ENCODE measurements at places on chromosomes 6 and 20.

- no peak for DNase-seq
Observed at GRCh38 chr6:72873433-72873832, 251.6 kb downstream of the KCNQ5 start.

GRCh38 chr6:135439549-135439948, 58.0 kb downstream of the AHI1 start:
- DNase-seq, result no peak

DNA sequence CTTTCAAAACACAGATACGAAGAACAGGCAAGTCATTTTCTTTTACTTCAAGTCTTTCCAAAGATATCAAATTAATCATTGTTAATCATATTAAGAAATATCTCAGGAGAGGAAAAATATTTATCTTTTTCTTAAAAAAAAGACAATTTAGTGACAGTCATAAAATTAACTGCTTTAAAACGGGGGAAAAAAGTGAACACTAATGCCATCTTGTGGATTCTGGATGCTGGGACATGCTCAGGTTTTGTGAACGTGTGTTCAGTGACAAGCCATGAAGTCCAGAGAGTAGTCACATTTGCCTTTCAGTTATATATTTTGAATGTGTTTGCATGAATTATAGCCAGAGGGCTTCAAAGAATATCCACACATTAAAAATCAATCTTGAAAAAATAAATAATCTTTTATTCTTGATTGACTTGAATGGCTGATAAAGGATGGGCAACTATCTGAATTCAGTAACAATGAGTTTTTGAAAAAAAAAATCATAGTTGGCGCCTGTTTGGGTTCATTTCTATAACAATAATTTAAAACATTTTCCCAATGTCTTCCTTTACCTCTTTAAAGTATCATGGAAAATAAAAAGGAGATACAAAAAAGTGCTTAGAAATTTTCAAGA, 74.7 kb upstream of the NOX3 start:
- DNase-seq, result no peak

- DNase-seq, result no peak
Observed at GRCh38 chr6:70547313-70547712, 19.4 kb upstream of the SDHAF4 start.

GRCh38 chr6:120392941-120393340, 941.3 kb downstream of the TBC1D32 start:
- DNase-seq, result no peak

DNA sequence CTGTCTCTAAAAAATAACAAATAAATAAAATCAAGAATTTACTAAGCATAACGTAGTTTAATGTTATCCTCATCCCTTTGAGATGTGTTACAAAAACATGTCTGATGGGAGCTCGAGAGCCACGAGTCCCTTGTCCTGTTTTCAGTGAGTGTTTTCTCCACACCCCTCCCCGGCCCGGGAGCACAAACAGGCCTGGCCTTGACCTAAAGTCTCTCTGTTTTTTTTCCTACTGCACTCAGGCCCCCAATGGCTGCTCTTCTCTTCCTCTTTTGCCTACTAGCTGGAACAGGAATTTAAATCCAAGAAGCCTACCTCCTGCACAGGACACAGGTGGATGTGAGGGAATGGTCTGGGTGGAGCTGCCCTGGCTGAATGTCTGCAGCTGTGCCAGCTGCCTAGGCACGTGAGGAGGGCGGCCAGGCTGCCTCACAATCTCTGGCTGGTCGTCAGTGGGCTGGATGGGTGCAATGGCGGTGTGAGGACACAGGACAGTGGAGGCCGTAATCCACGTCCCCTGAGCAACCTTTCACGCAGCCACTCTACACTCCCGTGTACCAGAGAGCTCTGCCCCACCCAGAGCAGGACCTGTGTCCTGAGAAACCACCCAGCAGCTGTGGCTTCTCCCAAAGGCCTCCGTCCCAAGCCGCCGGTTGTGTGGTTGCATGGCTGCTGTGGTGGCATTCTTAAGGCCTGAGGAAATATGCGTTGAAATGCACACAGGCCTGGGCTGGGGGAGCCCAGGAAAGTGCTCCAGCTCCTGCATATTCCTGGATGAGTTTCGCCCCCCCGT, 117.5 kb downstream of the FAM120B start:
- DNase-seq, result no peak

DNA sequence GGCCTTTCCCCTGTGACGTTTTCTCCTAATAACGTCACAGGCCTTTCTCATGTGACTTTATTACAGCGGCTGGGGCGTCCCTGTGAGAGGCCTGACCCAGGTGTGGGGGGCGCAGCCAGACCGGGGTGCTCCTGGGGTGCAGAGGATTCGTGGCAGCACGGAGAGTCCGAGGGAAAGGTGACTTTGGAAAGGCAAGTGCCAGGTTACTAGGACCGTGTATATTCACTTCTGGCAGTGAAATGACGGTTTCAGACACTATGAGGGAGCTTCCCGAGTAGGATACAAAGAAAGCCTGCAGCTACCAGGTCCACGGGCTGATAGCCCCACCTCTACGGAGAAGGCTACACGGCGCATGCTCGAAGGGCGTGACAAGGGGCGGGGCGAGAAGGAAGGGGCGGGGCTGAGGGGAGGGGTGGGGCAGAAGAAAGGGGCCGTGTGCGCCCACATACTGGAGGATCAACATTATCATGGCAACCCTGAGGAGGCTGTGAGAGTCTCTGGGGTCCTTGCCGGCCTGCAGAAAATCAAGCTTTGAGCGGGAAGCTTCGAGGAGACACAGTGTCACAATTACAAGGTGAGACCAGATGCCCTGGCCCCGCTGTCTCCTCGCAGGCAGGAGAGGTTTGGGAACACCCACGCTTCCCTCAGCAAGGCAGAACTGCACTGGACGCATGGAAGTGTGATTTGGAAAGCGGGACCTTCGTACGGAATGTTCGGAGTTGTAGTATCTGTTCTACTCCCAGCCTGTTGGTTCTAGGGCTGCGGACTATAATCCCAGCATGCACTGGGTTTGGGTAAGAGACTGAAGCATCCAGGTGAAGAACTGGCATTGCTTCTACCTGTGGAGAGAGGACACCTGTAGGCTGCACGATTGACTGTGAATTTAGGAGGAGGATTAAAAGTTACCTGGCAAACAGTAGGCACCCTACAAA, 54.4 kb upstream of the ZNF337 start:
- DNase-seq, result no peak

DNA sequence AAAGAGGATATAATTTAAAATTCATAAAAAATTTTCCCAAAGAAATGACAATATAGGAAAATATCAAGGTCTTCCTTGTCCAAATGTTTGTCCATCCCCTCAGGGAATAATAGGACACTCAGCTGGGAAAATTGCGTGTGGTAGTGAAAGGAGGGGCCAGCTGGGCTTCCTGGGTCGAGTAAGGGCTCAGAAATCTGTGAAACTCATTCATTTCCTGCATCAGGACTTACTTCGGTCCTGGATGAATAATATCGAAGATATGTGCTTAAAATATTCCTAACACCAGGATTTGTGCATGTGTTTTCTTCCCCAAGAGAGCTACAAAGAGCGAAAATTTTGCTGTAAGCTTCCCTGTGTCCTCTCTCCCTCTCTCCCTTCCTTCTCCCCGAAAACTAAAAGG, 118.2 kb upstream of the GJE1 start:
- DNase-seq, result no peak

DNA sequence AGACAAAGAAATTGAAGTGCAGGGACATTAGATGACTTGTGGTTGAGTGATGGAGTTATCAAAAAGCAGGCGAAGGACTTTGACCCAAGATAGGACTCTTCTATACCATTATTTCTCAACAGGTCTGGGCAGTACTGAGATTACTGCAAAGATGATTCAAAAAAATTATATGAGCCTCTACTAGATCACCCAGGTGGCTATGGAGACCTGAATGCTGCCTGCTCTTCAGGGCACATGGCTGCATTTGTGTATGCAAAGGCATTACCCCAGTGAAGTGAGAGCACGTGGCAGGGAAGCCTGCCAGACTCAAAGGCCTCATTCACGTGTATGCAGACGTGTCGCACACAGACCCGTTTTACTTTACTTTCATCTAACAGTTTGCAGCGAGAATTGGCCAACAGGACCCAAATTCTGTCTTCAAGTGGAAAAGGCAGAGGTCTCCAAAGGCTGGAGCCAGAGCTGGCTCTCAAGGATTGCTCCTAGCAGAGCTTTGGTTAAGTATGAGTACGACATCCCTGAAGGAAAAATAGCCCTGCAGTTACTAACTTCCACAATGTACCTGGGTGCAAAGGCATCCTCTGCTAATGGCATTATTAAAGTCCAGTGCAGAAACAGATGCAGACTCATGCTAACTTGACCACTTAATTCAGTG, 113.8 kb upstream of the ARMC2 start:
- no peak for DNase-seq

DNA sequence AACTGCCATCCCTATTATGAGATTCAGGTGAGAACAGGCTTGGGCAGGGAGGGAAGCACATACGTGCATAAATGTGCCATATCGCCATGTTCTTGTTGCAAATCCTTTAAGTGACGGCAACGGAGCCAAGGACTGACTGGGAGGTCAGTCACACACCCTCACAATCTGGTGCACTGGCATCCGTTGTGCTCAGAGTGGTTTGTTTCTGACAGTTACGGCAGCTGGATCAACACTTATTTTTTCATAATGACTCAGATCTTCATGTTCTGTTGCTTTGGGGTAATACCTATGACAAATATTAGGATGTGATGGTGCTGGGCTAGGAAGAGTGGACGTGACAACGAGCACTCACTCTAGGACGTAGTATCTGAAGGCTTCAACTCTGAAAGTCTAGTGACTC, 56.2 kb upstream of the PREP start:
- no peak for DNase-seq

- DNase-seq, result no peak
Observed at GRCh38 chr6:36697481-36697903, at the start of gene RAB44. Gene RAB44 (plus strand): TSS chr6:36697826. CDS start chr6:36704236, 6,410 bp downstream.

DNA sequence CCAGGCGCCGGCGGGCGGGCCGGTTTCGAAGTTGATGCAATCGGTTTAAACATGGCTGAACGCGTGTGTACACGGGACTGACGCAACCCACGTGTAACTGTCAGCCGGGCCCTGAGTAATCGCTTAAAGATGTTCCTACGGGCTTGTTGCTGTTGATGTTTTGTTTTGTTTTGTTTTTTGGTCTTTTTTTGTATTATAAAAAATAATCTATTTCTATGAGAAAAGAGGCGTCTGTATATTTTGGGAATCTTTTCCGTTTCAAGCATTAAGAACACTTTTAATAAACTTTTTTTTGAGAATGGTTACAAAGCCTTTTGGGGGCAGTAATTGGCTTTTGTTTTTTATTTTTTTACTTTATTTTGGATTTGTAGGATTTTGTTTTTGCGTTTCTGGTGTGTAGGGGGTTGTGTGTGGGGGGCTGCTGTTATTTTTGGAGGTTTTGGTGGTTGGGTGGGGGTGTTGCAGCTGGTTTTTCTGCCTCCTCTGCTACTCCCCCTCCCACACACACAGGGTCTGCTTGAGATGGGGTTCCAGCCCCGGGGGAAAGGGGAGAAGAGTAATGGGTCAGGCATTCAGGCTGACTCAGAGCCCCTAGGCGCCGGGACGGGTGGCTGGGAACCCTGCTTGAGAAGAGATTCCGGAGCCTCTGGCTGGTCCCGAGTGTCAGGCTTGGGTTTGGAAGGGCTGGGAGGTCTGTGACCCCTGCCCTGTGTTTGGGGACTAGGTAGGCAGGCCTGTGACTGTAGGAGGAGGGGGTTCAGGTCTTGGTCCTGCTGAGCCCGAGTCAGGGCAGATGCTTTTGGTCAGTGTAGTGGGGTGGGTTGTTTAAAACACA, 2.0 kb downstream of the CEBPB start:
- peak; percentile 36 for DNase-seq

- DNase-seq, result no peak
Observed at GRCh38 chr6:65126667-65127066, 580.4 kb downstream of the EYS start.

All from NCI-H524 treated with DMSO at 0.1 percent for 48 hours (cell line).